ENCODE measurements at places on chromosomes 1 and 21.

DNA sequence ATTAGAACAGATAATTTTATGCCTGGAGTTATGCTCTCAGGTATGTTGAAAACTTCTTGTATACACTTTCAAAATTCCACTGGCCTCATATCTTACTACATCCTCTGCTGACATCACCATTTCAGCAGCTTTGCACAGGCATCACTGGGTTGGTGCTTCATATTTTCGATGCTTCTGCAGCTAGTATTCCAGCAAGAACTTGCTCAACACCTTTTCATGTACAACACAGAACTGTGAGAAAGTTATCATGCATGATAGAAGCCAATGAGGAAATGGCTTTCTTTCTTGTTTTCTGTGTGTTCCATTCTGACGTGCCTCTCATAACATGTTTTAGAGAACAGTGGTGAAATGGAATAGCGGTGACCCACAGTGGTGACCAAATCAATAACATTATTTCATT, 5.1 kb upstream of the GBP5 start:
- DNase-seq: peak; percentile 36

GRCh38 chr1:115067161-115067859, 22.0 kb downstream of the TSPAN2 start:
- no peak for DNase-seq

DNA sequence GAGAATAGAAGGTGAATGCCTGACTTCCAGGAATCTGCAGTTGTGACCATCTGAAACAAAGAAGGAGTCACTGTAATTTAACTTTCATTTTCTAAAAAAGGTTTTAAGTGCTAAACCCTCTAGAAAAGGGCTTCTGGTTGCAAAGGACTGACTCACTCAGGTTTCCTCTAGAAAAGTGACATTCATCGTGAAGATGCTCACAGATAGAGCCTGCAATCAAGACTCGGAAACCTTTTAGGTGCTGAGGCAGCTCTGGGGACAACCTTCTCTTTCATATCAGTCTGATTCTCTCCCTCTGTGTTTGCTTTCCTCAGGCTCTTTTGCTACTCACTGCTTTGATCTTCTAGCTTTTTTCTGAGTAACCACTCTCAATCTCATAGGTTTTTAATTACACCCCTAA, 8.2 kb downstream of the BCL9 start:
- DNase-seq: no peak

- DNase-seq: no peak
These were observed 3.4 kb downstream of the BLZF1 start for GRCh38 chr1:169371404-169371803.

DNA sequence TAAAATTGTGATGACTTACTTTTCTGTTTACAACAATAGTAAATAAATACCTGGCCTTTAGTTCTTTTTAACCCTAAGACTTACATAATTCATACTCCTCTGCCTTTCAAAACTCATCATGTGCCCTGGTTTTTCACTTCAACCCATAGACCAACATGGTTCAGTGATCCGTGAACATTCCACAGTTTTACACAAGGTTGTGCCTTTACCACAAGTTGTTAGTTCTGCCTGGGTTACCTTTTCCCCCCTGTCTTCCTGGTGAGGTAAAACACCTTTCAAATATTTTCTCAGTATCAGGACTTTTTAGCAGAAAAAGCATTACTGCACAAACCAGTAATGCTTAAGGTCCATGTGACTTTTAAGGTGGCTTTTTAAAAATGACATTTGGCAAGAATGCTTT, 1466.4 kb downstream of the PLA2G4A start:
- DNase-seq: no peak

- DNase-seq: no peak
These were observed 49.0 kb downstream of the MRPL37 start for GRCh38 chr1:54248966-54249365.

DNA sequence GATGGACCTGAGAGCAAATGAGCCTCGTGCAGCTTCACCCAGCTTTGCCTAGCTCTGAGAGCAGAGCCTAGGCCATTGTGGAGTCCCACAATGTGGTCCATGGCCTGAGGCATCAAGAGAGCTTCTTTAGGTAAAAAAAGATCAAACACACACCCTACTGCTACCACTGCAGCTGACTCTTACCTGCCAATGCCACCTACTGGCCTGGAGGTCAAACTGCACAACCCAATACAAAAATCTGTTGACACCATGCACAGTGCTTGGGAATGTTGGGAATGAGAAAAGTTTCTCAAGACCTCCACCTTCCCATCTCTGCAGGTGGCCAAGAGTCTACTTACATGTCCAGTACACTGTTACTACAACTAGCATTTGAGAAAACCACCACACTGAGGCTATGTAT, 60.6 kb downstream of the UCHL5 start:
- DNase-seq: no peak

All from CD4-positive, alpha-beta T cell treated with Interferon gamma for 1 hour (primary cell).